ENCODE measurements at places on chromosomes 6 and 20. TPM values are rescaled to one million over a fixed set of nuclear protein-coding genes. Genes with fewer than 3 reads are reported as not detected.

The CD109 gene
- total RNA-seq, result 46.8 TPM

The SCRT2 gene
- not detected for total RNA-seq

The SLC4A11 gene
- 46.1 TPM for total RNA-seq

The THBD gene
- total RNA-seq, result 3.0 TPM

The FHL5 gene
- not detected for total RNA-seq

- no peak for DNase-seq
Observed at GRCh38 chr20:21151791-21152190, 25.9 kb downstream of the KIZ start.

DNA sequence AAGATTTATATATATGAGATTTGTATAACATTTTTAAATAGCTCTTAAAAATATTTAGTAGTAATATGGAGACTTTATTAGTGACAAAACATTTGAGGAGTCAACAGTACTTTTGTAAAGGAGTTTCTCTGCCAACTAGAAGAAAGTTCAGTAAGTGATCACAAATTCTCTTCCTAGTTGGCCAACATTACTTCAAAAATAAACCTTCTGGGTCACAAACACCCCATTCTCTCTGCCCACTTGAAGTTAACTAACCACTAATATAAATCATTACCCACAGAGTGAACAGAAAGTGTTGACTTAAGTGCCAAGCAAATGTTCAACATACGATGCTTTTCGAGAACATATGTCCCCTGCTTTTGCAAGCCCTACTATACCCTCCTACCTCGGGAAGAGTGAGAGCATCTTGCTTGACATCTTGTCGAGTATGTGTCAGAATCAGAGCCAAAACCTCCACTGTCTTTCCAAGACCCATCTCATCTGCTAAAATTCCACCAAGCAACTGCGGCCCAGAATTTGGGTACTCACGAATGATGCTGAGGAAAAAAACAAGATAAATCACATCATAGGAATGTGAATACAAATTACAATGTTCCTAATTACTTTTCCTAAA lies 16.9 kb downstream of the SHPRH start:
- no peak for DNase-seq

DNA sequence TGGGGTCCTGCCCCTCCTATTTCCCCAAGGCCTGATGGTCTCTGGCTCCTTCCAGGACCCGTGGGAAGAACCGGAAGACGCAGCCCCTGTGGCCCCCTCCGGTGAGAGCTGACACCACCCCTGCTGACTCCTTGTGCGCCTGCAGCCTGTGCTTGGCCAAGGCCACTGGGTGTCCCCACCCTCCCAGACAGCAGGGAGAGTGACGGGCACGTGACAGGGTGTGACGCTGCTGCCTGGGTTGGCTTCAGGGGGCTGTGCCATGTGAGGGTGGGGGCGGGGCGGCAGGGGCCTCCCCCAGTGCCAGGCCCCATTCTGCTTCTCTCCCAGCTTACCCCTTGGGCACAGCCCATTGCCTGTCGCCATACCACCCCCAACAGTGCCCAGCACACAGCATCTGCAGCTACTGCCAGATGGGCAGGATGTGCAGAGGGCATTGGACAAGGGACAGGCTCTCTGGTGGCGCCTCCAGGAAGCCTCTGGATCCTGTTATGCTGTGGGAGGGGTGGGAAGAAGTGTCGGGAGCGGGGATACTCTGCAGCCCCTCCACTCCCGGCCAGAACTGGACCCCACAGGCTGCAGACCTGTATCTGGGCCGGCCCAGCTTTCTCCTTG lies 2.9 kb downstream of the BIRC7 start:
- no peak for DNase-seq

DNA sequence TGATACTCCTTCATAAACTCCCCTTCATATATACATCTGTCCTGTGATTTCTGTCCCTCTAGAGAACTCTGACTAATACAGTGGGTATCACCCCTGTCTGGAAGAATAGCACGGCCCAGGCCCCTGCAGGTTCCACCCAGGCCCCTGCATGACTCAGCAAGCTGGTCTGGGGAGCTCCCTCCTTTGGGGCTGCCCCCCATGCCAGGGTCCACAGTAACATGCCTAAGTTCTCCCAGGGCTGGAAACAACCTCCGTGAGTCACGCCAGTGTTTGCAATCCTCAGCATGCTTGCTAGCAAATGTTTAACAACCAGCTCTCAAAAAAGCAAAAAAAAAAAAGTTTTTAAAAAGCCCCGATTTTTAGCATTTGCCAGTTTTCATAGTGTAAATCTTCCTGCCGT lies 134.3 kb upstream of the CDH4 start:
- DNase-seq, result no peak

DNA sequence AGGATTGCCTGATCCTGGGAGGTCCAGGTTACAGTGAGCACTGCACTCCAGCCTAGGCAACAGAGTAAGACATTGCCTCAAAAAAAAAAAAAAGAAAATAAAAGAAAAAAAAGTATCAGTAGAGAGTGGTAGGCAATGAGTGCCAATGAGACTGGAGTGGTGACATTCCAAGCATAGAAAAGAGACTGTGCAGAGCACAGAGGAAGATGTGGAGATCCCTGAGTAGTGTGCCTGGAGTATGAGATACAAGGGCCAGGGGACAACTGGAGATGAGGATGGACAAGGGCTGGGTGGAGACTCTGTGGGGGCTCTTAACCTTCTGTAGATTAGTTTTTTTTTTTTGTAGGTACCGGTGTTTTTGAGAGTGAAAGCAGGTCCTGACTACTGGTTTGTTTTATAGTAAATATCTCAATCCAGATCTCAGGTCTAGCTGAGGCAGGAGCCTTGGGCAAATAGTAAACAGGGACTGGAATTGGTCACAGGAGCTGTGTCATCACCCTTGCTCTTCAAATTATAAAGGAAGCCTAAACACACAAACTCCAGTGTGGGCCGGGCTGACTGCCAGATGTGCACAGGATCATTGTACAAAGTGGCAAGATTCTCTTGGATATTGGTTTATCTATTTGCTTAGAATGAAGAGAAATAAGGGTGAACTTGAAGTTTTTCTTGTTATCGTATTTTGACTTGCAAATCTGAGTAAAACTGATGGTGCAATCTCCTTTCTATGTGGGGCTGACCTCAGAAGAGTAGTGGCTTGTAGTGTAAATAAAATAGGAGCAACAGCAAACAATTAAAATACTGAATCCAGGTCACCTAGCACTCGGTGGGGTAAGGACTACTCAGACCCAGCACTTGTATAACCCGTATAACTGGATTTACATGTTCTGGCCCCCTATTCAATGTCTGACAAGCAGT lies 144.9 kb downstream of the SOX4 start:
- peak; percentile 65 for DNase-seq

DNA sequence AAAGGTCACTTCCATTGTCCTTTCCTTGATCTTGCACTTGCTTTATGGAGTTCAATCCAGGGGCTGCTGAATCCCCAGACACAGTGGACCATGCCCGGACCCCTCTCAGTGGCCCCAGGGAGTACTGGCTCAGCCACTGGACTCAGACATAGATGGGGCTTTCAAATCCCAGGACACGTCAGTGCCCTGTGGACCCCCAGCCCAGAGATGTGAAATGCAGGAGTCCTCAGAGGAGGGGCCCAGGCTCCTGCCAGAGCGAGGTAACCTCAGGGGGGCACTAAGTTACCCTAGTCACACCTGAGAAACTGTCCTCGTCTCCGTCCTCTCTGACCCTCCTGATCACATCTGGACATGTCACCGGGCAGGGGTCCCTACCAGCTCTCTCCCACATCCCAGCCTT lies 18.7 kb upstream of the APMAP start:
- no peak for DNase-seq

DNA sequence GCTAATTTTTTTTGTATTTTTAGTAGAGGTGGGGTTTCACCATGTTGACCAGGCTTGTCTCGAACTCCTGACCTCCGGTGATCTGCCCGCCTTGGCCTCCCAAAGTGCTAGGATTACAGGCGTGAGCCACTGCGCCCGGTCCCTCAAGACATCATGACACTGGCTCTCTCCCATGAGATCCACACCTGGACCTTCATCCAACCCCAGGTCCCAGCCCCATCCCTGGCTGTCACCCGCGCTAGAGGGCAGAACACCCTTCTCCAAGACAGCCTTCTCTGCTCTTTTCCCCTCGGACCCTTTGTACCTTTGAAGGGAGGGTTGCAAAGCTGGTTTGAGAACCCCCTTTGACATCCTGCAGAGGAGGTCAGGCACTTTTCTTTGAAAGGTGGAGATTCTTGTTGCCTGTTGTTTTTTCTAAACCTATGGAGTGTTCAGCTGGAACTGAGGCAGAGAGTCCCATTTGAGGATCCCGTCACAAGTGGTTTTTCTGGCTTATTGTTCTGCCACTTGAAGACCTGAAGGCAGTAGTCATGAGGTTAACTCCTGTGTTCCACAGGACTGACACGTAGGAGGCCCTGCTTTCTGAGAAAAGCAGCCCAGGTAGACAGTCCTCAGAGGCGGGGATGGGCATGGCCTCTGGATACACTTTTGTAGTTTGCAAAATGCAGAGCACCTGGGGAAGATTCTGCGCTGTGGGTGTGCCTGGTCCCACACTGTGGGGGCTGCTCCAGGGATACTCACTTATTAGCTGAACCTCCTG lies 171.1 kb upstream of the SNX9 start:
- no peak for DNase-seq

- DNase-seq, result peak; percentile 51
Observed at GRCh38 chr6:114007516-114007915, 36.6 kb upstream of the HDAC2 start.

DNA sequence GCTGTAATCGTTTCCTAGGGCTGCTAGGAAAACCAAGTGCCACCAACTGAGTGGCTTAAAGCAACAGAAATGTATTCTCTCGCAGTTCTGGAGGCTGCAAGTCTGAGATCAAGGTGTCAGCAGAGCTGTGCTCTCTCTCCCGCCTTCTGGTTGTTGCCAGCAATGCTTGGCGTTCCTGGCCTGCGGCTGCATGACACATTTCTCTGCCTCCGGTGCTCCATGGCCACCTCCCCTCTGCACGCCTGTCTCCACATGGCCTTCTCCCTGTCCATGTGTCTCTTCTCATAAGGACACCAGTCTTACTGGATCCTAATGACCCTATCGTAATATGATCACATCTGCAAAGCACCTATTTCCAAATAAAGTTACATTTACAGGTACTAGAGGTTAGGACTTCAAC lies 91.7 kb upstream of the AKAP12 start:
- DNase-seq, result no peak

GRCh38 chr20:25398376-25399036 lies 7.9 kb upstream of the ABHD12 start:
- DNase-seq, result peak; percentile 37

DNA sequence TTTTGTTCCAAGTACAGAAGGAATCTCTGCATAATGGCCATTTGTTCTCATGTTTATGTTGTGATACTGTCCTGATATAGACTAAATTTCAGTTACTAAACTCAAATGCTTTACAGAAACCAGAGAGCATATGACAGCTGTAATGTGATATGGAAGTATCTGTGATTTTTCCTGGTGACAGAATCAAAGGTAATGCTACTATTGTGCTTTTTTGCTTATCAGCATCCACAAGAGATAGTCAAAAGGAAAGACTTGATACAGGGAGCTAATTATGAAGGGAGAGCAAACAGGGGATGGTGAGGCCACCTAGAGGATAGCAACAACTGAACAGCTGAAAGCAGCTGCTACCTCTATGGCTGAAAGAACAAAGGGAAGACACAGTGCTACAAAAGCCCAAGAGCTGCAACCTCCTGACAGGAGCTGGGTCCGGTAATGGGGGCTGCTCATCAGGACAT lies 181.4 kb downstream of the PHF3 start:
- no peak for DNase-seq

All from PC-9 (cell line).